NAMALWA (cell line): ENCODE measurements at places on chromosomes 5 and 9.
A peak's percentile ranks its signal among the peaks of the same experiment; 100 is the strongest.

DNA sequence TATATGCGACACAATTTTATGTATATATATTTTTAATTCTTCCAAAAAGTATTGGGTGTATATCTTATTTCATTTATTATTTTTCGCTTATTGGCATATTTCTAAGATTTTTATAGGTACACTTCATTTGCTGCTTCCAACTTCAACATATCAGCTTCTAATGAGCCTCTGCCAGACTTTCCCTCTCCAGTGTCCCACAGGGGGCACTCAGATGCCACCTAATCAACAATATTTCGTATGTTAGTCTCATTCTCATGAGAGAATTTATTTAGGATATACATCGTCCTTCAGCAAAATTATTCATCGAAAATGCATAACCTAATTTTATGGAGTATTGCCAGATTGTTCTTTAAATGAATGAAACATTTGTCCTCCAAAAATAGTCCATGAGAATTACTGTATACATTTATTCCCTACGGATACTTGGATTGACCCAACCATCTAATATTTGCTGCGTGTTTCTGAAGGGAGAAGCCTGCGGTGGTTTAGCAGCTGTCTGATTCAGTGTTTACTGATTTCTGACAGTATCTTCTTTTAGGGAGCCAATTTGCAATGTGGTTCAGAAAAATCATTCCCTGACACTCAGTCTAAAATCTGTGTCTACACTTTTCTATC, 100.6 kb upstream of the SELENOP start:
- DNase-seq, result peak; percentile 69

DNA sequence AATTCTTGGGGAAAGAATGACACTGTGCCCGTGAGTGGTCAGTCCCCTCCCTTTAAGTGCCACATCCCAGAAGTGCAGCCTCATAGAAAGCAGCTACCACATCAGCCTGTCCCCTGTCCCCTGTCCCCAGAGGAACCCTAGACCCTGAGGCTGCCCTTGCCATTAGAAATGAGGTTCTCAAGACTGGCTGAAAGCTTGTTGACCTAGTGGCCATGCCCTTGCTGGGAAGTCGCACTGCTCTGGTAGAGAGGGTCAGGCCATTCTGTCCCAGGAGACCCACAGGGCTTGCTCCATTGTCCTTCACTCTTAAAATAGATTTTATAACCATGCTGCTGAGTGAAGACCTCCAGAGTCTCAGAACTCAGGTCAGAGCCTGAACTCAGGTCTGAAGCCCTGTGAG, 184.5 kb downstream of the RGS3 start:
- DNase-seq, result no peak

DNA sequence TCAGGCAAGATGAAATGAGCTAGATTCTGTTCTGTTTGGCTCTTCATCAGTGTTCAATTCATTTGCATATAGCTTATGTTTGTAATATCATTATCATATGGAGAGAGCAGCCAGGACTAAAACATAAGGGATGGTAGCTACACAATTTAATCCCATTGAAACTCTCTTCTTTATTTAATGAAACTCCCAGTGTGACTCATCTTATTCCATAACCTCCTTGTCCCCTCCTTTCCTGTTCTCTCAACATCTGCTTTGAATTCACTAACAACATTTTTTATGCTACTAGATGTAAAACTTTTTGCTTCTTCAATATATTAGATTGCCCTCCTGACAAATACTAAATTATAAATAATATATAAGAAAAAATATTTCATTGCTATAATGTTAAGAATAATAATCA, 1823.4 kb downstream of the MAT2B start:
- no peak for DNase-seq

DNA sequence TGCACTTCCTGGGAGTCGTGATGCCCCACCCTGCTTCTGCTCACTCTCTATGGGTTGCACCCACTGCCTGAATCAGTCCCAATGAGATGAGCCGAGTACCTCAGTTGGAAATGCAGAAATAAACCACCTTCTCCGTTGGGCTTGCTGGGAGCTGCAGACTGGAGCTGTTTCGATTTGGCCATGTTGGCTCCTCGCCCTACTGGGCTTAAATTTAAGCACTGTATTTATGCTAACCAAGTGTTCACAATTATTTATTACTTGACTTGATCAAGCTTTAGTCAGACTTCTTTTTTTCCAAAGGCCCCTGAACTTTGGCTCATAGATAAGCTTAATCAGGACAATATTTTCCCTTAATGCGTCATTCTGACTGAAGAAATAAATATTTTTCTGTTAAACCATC, 1072.4 kb upstream of the CDH9 start:
- DNase-seq, result no peak

DNA sequence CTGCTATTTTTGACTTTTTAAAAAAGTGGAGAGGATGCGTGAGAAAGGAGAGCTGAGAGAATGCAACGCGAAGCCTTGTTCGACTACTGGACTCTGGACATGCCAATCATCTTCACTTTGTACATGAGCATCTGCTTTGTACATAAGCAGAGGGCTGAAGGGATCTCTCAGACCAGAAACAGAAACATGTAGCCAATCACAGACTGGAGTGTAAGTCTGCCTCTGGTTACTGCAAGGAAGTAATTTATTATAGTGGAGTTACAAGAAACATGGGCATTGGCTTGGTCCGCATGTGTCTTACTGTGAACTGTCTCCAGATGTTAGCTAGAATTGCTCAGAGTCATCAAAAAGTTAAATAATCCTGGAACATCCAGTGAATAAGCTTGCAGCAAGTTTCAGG, 190.0 kb upstream of the GRAMD2B start:
- DNase-seq, result no peak

- DNase-seq, result no peak
These were observed 15.7 kb downstream of the SEMA4D start for GRCh38 chr9:89482056-89482851.

- no peak for DNase-seq
These were observed 83.1 kb downstream of the COL27A1 start for GRCh38 chr9:114238472-114238871.

DNA sequence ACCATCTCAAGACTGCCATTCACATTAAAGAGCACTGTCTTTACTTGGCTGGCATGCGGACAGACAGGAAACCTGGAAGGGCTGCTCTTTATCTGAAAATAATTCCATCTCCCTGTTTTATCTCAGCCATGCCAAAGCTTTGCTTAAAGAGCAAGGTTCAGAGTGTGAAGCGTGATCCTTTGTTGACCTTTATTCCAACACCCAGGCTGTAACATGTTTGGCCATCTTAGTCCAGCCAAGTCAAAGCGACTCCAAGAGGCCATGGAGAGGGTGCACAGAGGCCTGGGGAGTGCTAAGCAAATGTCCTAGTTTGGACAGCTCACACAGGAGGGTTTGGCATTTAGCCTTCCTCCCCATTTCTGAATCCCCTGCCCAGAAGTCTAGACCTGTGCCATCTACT, 194.7 kb downstream of the PJA2 start:
- no peak for DNase-seq

DNA sequence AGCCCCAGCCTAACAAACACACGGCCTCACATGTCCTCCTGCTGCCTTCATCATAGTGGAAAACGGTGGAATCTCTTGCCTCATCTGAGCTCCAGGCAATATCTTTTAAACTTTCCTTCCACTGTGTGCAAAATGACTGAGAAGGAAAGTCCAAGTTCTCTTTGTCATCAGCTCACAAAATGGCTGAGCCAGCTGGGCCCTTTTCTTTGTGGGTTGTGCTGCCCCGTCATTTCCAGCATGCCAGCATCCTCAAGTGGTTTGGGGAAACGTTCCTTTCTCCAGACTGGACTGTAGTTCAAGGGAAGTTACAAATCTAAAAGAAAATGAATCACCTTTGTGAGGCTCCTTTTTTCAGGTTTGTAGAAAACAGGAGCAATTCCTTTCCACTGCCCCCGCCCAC, 171.1 kb upstream of the FSTL4 start:
- DNase-seq, result no peak

DNA sequence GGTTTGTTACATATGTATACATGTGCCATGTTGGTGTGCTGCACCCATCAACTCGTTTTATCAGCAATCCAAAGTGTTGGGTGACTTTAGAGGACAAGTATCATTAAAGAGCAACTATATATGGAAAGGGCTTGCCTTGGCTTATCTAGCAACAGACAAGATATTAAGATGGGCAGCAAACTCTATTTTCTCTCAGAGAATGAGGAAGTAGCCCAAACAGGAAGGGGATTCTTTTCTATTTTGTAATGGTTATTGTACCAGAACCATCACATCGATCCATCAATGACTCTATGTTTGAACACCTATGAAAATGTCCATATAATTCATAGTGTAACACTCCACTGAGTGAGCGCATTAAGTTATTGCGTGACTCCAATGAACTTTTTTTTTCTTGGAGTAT, 260.1 kb upstream of the SLC24A2 start:
- peak; percentile 34 for DNase-seq

GRCh38 chr5:172833686-172834414, at the start of gene ERGIC1:
Gene ERGIC1, plus strand, starts transcription at chr5:172834251. Its CDS starts 163 bp downstream, at chr5:172834414.
- DNase-seq, result peak; percentile 87

DNA sequence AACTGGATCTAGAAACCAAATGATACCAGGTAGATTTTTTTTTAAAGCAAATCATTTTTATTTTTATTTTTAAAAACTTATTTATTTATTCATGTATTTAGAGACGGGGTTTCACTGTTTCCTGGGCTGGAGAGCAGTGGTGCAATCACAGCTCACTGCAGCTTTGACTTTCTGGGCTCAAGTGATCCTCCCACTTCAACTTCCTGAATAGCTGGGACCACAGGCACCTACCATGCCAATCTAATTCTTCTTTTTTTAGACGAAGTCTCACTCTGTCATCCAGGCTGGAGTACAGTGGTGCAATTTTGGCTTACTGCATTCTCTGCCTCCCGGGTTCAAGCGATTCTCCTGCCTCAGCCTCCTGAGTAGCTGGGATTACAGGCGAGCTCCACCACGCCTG, 41.3 kb upstream of the CDK20 start:
- no peak for DNase-seq

DNA sequence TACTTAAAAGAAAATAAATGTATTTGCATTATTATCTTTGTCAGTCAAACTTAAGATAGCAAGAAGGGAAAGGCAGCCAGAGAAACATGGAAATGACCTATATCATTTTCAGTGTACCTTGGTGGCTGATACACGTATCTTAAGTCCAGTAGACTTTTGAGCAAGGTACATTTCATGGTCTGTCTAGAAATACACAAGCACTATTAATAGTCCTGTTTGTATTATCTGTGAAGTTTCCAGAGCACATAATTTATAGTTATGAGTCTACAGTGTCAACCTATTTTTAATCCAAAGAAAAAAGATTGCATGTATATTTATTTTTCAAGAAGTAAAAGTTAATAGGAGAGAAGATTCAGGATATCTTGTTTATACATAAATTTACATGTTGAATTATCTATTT, 95.7 kb downstream of the IZUMO3 start:
- DNase-seq, result no peak
